ENCODE measurements at places on chromosomes 12 and 14. TPM values are rescaled to one million over a fixed set of nuclear protein-coding genes. Genes with fewer than 3 reads are reported as not detected.

The TULP3 gene
- total RNA-seq, result 35.7 TPM

The CLEC7A gene
- total RNA-seq, result 1.7 TPM

The LRP1-AS gene
- total RNA-seq, result not detected

The FAM216A gene
- total RNA-seq, result 10.4 TPM

The WSCD2 gene
- total RNA-seq, result 24.7 TPM

The TMEM263 gene
- 31.1 TPM for total RNA-seq

- H3K27me3 ChIP-seq, result no peaks in the 10 kb centered on the region
- H3K4me3 ChIP-seq, result no peak overlapping the region
- no peaks in the 10 kb centered on the region for H3K36me3 ChIP-seq
These were observed 637.7 kb upstream of the TMEM132C start for GRCh38 chr12:127629066-127629820.

DNA sequence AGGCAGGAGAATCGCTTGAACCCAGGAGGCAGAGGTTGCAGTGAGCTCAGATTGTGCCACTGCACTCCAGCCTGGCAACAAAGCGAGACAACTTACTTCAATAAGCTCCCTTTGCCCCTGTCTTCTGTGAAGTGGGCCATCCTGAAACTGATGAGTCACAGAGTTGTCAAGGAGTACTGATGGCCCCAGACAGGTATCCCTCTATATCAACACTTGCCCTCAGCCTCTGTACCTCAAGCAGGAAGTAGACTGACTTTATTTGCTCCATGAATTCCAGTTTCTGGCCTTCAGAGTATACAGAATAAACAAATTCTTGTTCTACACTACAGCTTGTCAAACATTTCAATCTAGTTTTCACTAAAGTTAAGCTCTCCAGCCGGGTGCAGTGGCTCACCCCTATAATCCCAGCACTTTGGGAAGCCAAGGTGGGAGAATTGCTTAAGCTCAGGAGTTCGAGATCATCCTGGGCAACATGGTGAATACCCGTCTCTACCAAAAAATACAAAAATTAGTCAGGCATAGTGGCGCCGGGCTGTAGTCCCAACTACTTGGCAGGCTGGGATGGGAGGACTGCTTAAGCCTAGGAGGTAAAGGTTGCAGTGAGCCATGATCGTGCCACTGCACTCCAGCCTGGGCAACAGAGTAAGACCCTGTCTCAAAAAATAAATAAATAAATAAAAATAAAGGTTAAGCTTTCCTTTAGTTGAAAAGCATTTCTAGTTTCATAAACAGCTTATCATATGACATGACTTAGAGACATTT, 16.4 kb upstream of the LRP10 start:
- H3K27me3 ChIP-seq, result no peaks in the 10 kb centered on the region
- H3K4me3 ChIP-seq, result no peak overlapping the region
- peaks cover 35% of the 10 kb centered on the region for H3K4me1 ChIP-seq

- no peaks in the 10 kb centered on the region for H3K27me3 ChIP-seq
- no peak for DNase-seq
- peaks cover 19% of the 10 kb centered on the region for H3K4me1 ChIP-seq
- no peak overlapping the region for H3K4me3 ChIP-seq
- no peak overlapping the region for H3K27ac ChIP-seq
These were observed 24.3 kb downstream of the NCKAP5L start for GRCh38 chr12:49803693-49804450.

DNA sequence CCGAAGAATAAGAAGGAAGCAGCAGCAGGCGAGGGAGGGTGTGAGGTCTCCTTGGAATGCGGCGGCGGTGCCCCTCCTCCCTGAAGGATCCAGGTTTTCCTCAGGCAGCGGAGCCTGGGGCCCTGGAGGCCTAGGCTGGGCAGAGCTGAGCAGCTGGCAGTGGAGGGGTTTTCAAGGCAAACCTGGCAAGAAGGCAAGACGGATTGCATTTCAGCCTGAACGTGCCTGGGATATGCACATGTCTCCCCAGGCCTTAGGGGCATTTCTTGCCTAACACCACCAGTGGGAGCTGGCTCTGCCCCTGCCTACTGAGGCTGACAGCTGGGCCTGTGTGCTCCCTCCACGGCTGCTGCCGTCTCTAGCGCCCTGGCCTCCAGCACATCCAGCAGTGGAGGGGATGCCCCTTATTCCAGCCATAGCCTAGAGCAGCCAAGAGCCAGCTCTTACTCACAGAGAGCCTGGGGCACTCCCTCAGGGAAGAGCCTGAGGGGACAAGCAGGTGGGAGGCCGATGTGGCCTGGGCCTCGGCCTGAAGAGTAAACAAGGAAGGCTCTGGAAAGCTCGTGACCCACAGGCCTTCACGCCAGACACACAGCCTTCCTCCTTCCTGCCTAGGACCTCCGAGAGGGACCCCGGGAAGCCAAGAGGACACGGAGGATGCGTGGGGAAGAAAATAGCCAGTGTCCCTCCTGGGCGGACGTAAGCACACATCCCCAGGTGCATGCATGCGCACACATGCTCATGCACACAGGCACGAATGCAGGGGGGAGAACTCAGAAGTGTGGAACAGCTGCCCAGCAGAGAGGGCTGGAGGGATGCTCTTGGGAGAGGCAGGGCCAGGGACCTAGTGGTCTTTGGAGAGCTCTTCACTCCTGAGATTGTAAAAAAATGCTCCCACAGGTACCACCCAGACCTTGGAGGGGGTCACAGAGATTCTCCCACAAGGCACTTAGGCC, 23.0 kb upstream of the EIF2B2 start:
- no peak for DNase-seq
- H3K27me3 ChIP-seq, result no peaks in the 10 kb centered on the region
- H3K4me1 ChIP-seq, result peaks cover 45% of the 10 kb centered on the region
- no peak overlapping the region for H3K4me3 ChIP-seq
- H3K27ac ChIP-seq, result no peak overlapping the region

DNA sequence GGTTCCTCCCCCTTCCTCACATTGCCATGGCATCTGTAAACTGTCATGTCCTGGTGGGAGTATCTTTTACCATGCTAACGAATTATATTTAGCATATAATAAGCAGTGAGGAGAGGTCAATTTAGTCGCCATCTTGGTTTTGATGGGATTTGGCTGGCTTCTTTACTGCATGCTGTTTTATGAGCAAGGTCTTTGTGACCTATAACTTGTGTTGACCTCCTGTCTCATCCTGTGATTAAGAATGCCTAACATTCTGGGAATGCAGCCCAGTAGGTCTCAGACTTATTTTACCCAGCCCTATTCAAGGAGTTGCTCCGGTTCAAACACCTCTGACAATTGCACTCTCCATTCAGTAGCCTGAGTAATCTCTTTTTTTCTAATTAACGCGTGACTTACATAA, 2.1 kb upstream of the EIF4B start:
- peaks cover 32% of the 10 kb centered on the region for H3K4me1 ChIP-seq
- no peak overlapping the region for H3K4me3 ChIP-seq
- no peak overlapping the region for H3K27ac ChIP-seq
- H3K36me3 ChIP-seq, result peaks cover 1% of the 10 kb centered on the region

DNA sequence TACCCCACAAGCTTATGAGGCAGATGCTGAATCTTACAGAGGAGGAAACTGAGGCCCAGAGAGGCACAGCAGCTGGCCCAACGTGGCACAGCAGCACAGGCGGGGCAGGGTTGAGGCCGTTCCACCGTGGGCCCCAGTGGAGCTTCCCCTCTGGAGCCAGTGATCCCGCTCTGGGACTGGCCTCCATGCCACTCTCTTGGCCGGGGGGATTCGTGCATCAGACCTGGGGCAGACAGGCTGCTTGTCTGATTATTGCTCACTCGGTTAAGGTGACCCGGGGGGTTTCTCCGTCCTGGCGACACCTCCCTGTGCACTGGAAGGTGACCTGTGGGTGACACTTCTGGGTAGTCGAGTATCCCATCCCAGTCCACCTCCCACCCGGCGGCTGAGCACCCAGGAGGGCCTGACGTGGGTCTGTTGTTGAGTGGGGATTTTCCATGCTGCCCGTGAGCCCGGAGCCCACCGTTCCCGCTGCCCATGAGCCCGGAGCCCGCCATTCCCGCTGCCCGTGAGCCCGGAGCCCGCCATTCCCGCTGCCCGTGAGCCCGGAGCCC, 27.8 kb downstream of the NOC4L start:
- H3K27me3 ChIP-seq, result peaks cover 7% of the 10 kb centered on the region
- no peak overlapping the region for H3K27ac ChIP-seq
- no peaks in the 10 kb centered on the region for H3K36me3 ChIP-seq
- no peaks in the 10 kb centered on the region for H3K4me1 ChIP-seq

- no peak for DNase-seq
- H3K4me1 ChIP-seq, result no peaks in the 10 kb centered on the region
- H3K27ac ChIP-seq, result no peak overlapping the region
- H3K4me3 ChIP-seq, result no peak overlapping the region
- no peaks in the 10 kb centered on the region for H3K36me3 ChIP-seq
- no peaks in the 10 kb centered on the region for H3K27me3 ChIP-seq
These were observed 220 bp upstream of the KRT83 start for GRCh38 chr12:52321418-52321817.

GRCh38 chr12:101685092-101685491, 12.3 kb upstream of the CHPT1 start:
- H3K27me3 ChIP-seq, result no peaks in the 10 kb centered on the region
- H3K36me3 ChIP-seq, result no peaks in the 10 kb centered on the region
- H3K27ac ChIP-seq, result no peak overlapping the region
- H3K4me1 ChIP-seq, result no peaks in the 10 kb centered on the region
- no peak for DNase-seq
